ENCODE measurements at places on chromosomes 13 and 19. TPM values are rescaled to one million over a fixed set of nuclear protein-coding genes. Genes with fewer than 3 reads are reported as not detected.

Gene CRLF1
- total RNA-seq, result 69.1 TPM

Gene ZFP36
- 18.3 TPM for total RNA-seq

Gene NLRP4
- not detected for total RNA-seq

Gene TLE6
- total RNA-seq, result 0.18 TPM

Gene GPR180
- 2.5 TPM for total RNA-seq

Gene HDGFL2
- 69.4 TPM for total RNA-seq

Gene LYPD5
- 1.1 TPM for total RNA-seq

Gene CNN1
- 2.2 TPM for total RNA-seq

Gene LYPD4
- not detected for total RNA-seq

Gene MYH14
- not detected for total RNA-seq

Gene CEACAM4
- not detected for total RNA-seq

Gene ZNF835
- not detected for total RNA-seq

Gene GIPC3
- total RNA-seq, result 0.33 TPM
